Uterus (tissue), 4 donors: ENCODE measurements at places on chromosomes 1 and 21.

- H3K27me3 ChIP-seq = no peaks in the 10 kb centered on the region
- peaks cover 15% of the 10 kb centered on the region for H3K4me1 ChIP-seq
- no peak for DNase-seq
- no peaks in the 10 kb centered on the region for H3K36me3 ChIP-seq
- H3K27ac ChIP-seq = no peak overlapping the region
These were observed 2.1 kb downstream of the DISP3 start for GRCh38 chr1:11481019-11481418.

DNA sequence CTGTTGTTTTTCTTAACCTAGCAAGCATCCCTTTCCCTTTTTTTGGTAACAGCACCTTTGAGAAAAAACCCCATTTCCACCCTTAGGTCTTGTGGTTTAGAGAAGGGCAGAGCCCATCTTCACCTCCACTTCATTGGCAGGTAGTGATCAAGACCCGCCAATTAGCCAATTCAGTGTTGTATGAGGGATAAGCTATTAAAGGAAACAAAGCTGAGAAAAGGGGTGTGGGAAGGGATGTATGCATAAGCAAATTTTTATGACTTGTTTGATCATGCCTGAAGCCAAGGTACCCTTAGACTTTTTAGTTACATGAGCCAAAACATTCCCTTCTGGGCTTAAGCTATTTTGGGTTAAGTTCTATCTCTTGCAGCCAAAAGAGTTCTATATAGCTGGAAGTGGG lies 3.6 kb upstream of the ZNF697 start:
- H3K27me3 ChIP-seq = no peaks in the 10 kb centered on the region
- no peak overlapping the region for H3K4me3 ChIP-seq
- no peaks in the 10 kb centered on the region for H3K4me1 ChIP-seq
- DNase-seq = no peak
- H3K27ac ChIP-seq = no peak overlapping the region

GRCh38 chr1:224785040-224785328 lies 144.5 kb upstream of the DNAH14 start:
- H3K27me3 ChIP-seq = no peaks in the 10 kb centered on the region
- no peak overlapping the region for H3K27ac ChIP-seq
- no peak overlapping the region for H3K4me3 ChIP-seq
- no peak for DNase-seq

- no peaks in the 10 kb centered on the region for H3K27me3 ChIP-seq
- H3K4me1 ChIP-seq = no peaks in the 10 kb centered on the region
- no peak overlapping the region for H3K27ac ChIP-seq
- no peak for DNase-seq
- H3K36me3 ChIP-seq = no peaks in the 10 kb centered on the region
- H3K4me3 ChIP-seq = no peak overlapping the region
These were observed 117.2 kb upstream of the KCNJ15 start for GRCh38 chr21:38139380-38140168.

DNA sequence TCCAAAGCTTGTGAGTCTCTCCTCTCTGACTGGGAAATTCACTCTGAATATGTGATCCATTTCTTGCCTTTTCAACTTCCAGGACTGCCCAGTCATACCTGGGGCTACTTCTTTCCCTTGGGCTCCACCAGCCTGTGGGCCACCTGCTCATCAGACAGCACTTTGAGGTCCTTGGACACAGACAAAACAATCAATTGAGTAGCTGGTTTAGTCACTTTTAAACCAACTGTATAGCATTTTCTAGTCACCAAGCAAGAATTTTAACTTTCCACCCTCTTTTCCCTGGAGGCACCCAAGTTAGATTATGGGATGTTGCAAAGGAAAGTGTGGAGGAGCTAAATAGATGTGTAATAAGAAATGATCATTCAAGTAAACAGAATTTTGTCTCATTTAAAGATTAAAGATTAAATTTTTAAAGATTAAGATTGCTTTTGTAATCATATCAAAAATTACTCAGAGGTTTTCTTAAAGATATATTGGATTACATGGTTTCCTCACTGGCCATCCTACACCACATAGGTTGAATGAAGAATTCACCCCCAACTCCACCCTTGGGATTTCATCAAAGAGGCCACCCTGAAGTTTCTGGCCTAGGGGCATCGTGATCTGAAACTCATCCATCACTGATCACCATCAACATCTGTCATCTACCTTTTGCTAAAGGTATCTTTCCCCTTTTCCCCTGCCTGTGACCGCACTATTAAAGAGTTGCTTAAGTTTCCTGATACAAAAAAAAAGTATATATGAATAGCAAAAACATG lies 219.2 kb upstream of the NR5A2 start:
- no peaks in the 10 kb centered on the region for H3K36me3 ChIP-seq
- no peak overlapping the region for H3K27ac ChIP-seq
- H3K4me3 ChIP-seq = no peak overlapping the region
- H3K4me1 ChIP-seq = no peaks in the 10 kb centered on the region
- H3K27me3 ChIP-seq = no peaks in the 10 kb centered on the region

- no peaks in the 10 kb centered on the region for H3K27me3 ChIP-seq
- no peak for DNase-seq
- H3K36me3 ChIP-seq = no peaks in the 10 kb centered on the region
- H3K4me3 ChIP-seq = no peak overlapping the region
- no peaks in the 10 kb centered on the region for H3K4me1 ChIP-seq
These were observed 34.4 kb downstream of the CLCA4 start for GRCh38 chr1:86581231-86581630.

- H3K4me1 ChIP-seq = no peaks in the 10 kb centered on the region
- peak overlapping the region; percentile 96 for H3K27ac ChIP-seq
- no peak for DNase-seq
- H3K27me3 ChIP-seq = no peaks in the 10 kb centered on the region
- H3K4me3 ChIP-seq = peak overlapping the region; percentile 81
These were observed 521 bp upstream of the CDC7 start for GRCh38 chr1:91499904-91500755.

- no peaks in the 10 kb centered on the region for H3K27me3 ChIP-seq
- no peak overlapping the region for H3K27ac ChIP-seq
- no peak for DNase-seq
- no peaks in the 10 kb centered on the region for H3K4me1 ChIP-seq
These were observed 86.9 kb downstream of the IER5 start for GRCh38 chr1:181175356-181175910.

DNA sequence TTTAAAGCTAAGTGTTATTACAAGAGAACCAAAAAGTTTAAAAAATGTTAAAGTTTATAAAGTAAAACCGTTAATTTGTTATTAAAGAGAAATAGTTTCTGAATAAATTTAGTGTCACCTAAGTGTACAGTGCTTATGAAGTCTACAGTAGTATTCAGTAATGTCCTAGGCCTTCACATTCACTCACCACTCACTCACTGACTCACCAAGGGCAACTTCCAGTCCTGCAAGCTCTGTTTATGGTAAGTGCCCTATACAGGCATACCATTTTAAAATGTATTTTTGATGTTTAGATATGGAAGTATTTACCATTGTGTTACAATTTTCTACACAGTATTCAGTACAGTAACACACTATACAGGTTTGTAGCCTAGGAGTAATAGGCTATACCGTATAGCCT lies 60.1 kb upstream of the GCLM start:
- no peak overlapping the region for H3K27ac ChIP-seq
- no peak overlapping the region for H3K4me3 ChIP-seq
- no peaks in the 10 kb centered on the region for H3K36me3 ChIP-seq
- no peaks in the 10 kb centered on the region for H3K27me3 ChIP-seq
- DNase-seq = no peak
- H3K4me1 ChIP-seq = no peaks in the 10 kb centered on the region

GRCh38 chr1:219304227-219305226 lies 130.8 kb downstream of the LYPLAL1 start:
- H3K4me1 ChIP-seq = no peaks in the 10 kb centered on the region
- H3K36me3 ChIP-seq = no peaks in the 10 kb centered on the region
- no peak for DNase-seq
- no peak overlapping the region for H3K27ac ChIP-seq
- no peak overlapping the region for H3K4me3 ChIP-seq
- H3K27me3 ChIP-seq = no peaks in the 10 kb centered on the region

- no peaks in the 10 kb centered on the region for H3K4me1 ChIP-seq
- H3K36me3 ChIP-seq = no peaks in the 10 kb centered on the region
- H3K27ac ChIP-seq = no peak overlapping the region
- no peaks in the 10 kb centered on the region for H3K27me3 ChIP-seq
- DNase-seq = no peak
- H3K4me3 ChIP-seq = no peak overlapping the region
These were observed 368.5 kb downstream of the RPS6KC1 start for GRCh38 chr1:213419401-213420030.

DNA sequence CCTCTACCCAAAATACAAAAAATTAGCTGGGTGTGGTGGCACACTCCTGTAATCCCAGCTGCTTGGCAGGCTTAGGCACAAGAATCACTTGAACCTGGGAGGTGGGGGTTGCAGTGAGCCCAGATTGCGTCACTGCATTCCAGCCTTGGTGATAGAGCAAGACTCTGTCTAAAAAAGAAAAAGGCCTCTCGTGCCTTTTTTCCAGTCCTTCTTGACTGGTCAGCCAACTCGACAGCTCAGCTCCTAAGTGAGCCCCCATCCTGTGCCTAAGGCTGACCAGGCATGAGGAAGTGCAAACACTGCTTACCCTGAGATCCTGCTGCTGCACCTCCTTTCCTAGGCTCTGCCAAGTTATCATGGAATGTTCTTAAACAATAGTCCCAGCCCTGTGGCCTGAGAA lies 10.1 kb upstream of the PROK1 start:
- no peak for DNase-seq
- H3K36me3 ChIP-seq = no peaks in the 10 kb centered on the region
- no peaks in the 10 kb centered on the region for H3K4me1 ChIP-seq
- no peak overlapping the region for H3K4me3 ChIP-seq

- peaks cover 19% of the 10 kb centered on the region for H3K4me1 ChIP-seq
- H3K4me3 ChIP-seq = no peak overlapping the region
- no peak for DNase-seq
- no peaks in the 10 kb centered on the region for H3K27me3 ChIP-seq
- no peaks in the 10 kb centered on the region for H3K36me3 ChIP-seq
These were observed 3.0 kb downstream of the CELSR2 start for GRCh38 chr1:109252167-109252892.

- H3K27me3 ChIP-seq = no peaks in the 10 kb centered on the region
- no peaks in the 10 kb centered on the region for H3K36me3 ChIP-seq
- no peaks in the 10 kb centered on the region for H3K4me1 ChIP-seq
- no peak overlapping the region for H3K27ac ChIP-seq
- H3K4me3 ChIP-seq = no peak overlapping the region
These were observed 21.4 kb upstream of the SPSB1 start for GRCh38 chr1:9271283-9271682.

DNA sequence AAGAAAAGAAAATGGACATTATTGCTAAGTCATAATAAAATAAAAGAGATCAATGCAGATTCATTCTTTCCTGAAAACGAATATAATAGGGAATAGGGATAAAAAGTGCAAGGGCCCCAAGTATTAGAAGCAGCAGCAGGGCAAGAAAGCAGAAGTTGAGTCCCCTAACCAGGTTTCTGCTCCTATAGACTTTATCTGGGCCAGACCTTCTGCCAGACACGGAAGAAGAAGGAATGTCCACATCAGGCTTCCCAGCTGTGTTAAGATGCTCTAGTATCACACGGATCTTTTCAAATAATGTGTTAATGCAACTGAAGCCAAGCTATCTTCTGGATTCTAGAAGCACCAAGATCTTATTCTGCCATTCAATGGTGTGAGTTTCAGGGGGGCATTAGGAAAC lies 26.9 kb downstream of the CD244 start:
- no peak for DNase-seq
- no peak overlapping the region for H3K4me3 ChIP-seq
- no peaks in the 10 kb centered on the region for H3K4me1 ChIP-seq
- H3K27ac ChIP-seq = no peak overlapping the region
- H3K36me3 ChIP-seq = no peaks in the 10 kb centered on the region

GRCh38 chr1:62462370-62462769 lies 25.5 kb downstream of the USP1 start:
- H3K4me3 ChIP-seq = no peak overlapping the region
- no peak overlapping the region for H3K27ac ChIP-seq
- no peaks in the 10 kb centered on the region for H3K36me3 ChIP-seq
- no peaks in the 10 kb centered on the region for H3K27me3 ChIP-seq
- no peaks in the 10 kb centered on the region for H3K4me1 ChIP-seq

DNA sequence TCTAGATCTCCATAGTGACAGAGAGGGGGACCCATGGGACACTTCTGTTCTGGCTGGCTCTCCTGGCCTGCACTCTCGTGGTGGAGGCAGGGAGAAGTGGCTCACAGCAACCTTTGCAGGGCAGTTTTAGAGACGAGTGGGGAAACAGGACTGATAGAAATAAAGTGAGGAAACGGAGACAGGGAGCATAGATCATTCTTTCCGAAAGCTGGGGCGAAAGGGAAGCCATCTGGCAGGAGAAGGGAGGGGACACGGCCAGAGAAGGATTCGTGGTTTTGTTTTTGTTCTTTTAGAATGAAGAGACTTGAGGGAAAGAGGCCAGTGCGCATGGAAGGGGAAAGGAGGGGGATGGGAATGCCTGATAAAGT lies 3.5 kb downstream of the TIE1 start:
- H3K4me3 ChIP-seq = no peak overlapping the region
- H3K4me1 ChIP-seq = no peaks in the 10 kb centered on the region
- no peak overlapping the region for H3K27ac ChIP-seq
- H3K36me3 ChIP-seq = no peaks in the 10 kb centered on the region
- no peak for DNase-seq
- no peaks in the 10 kb centered on the region for H3K27me3 ChIP-seq

GRCh38 chr1:57494530-57495079 lies 70.7 kb upstream of the DAB1 start:
- no peak overlapping the region for H3K4me3 ChIP-seq
- H3K27ac ChIP-seq = no peak overlapping the region
- H3K4me1 ChIP-seq = no peaks in the 10 kb centered on the region
- DNase-seq = no peak

DNA sequence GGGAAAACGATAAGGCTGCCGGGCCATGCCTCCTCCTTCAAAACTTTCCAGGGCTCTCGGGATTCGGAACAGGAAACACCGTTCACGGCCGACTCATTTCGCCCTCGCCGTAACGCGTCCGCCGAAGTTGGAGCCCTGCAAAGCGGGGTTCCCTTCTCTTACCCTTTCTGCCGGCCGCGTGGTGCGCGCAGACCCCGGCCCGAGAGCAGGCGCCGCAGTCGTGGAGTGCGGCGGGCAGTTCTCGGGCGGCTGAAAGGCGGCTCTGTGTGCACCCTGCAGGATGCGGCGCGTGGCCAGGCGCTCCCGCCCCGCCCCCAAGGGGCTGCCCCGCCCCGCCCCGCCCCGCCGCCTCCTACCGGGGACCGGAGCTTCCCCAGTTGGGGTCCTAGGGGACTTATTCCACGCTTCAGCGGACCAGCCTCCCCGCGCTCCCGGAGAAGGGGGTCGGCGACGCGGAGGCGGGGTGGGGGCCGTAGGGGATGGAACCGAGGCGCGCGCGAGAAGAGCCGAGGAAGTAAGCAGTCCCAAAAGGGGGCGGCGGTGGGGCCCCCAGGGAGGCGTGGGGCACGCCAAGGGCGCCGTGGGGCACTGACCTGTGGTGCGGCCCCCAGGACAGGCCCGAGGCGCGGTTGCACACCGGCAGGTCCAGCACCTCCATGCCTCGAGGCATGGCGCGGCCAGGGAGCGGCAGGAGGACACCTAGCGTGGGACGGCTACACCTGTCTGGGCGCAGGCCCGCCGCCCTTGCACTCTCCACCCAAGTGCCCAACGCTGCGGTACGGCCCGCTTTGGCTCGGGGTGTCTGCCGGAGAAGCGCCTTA lies at the start of gene MCOLN2:
Gene MCOLN2, minus strand, starts transcription at position 268 of the 821 bp plus-strand sequence. Its CDS starts 241 bp downstream, at position 27.
- H3K4me3 ChIP-seq = peak within 1 kb of the TSS; percentile 44
- peaks cover 15% of the 10 kb centered on the region for H3K27me3 ChIP-seq
- H3K4me1 ChIP-seq = no peaks in the 10 kb centered on the region

GRCh38 chr1:150661156-150661555 lies 31.7 kb upstream of the ENSA start:
- no peaks in the 10 kb centered on the region for H3K36me3 ChIP-seq
- no peaks in the 10 kb centered on the region for H3K4me1 ChIP-seq
- no peak overlapping the region for H3K4me3 ChIP-seq

- no peak overlapping the region for H3K27ac ChIP-seq
- no peaks in the 10 kb centered on the region for H3K27me3 ChIP-seq
- DNase-seq = no peak
These were observed 202.8 kb downstream of the NTNG1 start for GRCh38 chr1:107343601-107344000.
